Right hindlimb (tissue), 1 donor: ENCODE measurements at places on chromosomes 12 and 14.
A peak's percentile ranks its signal among the peaks of the same experiment; 100 is the strongest.

DNA sequence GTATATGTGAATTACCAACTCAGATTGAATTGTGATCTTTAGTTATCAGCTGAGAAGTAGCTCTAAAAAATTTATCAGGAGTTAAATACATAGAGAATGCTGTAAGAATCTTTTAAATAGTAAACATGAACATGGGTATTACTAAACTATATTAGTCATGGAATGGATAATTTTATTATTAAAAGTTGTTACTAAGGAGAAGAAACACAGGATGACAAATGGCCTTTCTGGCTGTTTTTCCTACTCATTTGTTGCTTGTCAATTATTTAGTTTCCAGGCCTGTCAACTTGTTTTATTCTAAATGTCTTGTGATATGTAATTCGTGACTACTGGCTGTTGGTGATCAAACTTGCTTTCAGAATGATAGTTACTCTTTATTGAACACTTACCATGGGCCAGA is 58.7 kb downstream of the KTN1 start:
- DNase-seq, result no peak

DNA sequence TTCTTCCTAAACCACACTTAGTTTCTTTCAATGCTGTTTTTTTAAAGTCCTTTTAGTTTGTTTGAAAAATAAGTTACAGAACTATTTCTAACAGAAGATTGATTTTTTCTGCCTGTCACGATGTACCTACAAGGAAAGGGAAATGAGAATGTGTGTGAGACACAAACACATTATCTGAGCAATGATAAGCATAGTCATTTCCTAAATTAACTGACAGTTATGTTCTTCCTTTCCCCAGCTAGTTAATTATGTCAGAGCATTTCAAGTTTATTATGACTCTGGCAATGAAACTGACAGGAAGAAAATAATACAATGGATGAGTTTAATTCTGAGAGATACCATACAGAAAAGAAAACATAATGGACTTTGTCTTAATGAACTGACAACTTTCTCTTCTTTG is 21.3 kb upstream of the LDHB start:
- DNase-seq, result no peak

DNA sequence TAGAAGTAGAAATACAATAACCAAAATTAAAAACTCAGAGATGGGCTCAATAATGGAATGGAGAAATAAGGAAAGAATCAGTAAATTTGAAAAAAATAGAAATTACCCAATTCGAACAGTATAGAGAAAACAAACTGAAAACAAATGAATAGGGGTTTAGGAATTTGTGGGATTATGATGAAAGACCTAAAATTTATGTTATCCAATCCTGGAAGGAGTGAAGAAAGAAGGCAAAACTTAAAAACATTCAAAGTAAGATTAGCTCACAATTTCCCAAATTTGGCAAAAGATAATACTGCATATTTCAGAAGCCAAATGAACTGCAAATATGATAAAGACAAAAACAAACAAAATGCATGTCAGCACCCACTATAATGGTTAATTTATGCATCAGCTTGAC is 177.1 kb downstream of the CCDC91 start:
- DNase-seq, result no peak

- DNase-seq, result peak; percentile 39
These were observed 276.0 kb downstream of the FOXG1 start for GRCh38 chr14:29042551-29042950.

DNA sequence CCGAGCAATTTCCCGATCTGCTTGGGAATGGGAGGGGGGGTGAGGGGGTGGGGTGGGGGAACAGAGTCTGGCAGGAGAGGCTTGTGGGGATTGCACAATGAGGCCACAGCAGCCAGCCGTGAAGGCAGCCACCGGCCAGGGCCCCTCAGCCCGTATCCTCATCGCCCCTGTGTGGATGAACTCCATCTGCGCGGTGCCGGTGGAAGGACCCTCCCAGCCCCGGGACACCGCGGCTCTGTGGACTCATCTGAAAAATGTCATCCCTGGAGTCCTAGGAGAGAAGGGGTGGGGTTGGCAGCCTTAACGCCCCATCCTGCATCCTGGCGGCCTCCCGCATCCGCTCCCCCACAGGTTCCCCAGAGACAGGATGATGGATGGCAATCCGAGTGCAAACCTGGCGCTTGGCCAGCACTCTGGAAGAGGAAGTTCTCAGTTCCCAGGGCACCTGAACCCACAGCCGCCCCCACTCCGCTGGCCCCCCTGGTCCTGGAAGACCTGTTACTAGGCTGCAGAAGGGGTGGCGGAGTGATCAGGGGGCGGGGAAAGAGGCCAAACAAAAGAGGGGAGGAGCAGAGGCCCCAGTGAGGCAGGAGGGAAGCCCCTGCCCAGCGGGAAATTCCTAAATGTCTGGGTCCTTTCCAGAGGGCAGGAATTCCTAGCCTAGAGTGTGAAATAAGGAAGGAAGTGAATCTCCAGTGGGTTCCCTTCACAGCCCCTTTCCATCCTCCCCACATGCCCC is 1.2 kb upstream of the TNFAIP2 start:
- DNase-seq, result peak; percentile 91

- no peak for DNase-seq
These were observed 66.2 kb downstream of the RNF34 start for GRCh38 chr12:121465921-121466793.
